Fibroblast of skin of abdomen (primary cell): ENCODE measurements at places on chromosomes 11 and 22.

- peak; percentile 92 for DNase-seq
Measured at GRCh38 chr11:86515297-86516094, 140.8 kb downstream of the CCDC81 start.

DNA sequence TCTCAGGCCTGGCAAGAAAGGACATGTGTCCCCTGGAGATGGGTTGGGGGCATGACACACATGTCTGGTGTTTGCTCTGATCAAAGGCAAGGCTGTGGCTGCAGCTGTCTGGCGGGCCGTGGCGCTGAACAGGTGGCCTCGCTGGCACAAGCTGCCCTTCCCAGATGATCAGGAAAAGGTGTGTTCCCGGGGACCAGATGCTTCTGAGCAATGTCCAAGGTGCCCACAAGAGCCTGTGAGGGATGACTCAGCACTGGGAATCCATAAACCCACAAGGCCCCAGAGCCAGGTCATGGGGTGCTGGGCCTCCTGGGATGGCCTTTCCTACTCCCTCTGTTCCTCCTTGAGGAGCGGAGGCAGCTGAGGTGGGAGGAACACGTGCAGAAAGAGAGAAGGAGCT lies 9.7 kb upstream of the LRP5 start:
- no peak for DNase-seq

DNA sequence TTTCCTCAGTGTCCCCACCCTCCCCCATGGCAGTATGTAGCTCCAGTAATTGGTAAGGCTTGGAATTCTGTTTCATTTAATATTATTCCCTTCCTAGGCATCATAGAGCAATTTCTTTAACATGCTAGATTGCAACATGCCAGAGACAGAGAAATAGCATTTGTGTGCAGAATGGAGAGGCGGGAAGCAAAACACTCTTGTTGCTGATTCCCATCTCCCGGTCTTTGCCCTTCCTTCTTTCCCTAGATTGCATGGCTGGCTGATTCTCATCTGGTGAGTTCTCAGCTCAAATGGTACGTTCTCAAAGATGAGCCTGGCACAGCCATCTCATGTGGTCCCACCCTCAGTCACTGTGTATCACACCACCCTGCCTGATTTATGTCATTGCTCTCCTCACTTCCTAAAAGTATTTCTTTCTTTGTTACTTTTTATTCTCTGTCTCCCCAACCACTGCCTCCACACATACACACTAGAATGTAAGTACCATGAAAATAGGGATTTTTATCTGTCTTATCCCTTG lies 66.9 kb downstream of the ARFGAP2 start:
- peak; percentile 1 for DNase-seq

- no peak for DNase-seq
Measured at GRCh38 chr22:50622723-50623327, 5.1 kb downstream of the ARSA start.

- DNase-seq: no peak
Measured at GRCh38 chr22:40612291-40612751, 24.2 kb downstream of the MRTFA start.

GRCh38 chr11:8015753-8016239 lies 28.7 kb downstream of the EIF3F start:
- peak; percentile 69 for DNase-seq

- DNase-seq: no peak
Measured at GRCh38 chr11:13875643-13876042, 86.9 kb upstream of the SPON1 start.

DNA sequence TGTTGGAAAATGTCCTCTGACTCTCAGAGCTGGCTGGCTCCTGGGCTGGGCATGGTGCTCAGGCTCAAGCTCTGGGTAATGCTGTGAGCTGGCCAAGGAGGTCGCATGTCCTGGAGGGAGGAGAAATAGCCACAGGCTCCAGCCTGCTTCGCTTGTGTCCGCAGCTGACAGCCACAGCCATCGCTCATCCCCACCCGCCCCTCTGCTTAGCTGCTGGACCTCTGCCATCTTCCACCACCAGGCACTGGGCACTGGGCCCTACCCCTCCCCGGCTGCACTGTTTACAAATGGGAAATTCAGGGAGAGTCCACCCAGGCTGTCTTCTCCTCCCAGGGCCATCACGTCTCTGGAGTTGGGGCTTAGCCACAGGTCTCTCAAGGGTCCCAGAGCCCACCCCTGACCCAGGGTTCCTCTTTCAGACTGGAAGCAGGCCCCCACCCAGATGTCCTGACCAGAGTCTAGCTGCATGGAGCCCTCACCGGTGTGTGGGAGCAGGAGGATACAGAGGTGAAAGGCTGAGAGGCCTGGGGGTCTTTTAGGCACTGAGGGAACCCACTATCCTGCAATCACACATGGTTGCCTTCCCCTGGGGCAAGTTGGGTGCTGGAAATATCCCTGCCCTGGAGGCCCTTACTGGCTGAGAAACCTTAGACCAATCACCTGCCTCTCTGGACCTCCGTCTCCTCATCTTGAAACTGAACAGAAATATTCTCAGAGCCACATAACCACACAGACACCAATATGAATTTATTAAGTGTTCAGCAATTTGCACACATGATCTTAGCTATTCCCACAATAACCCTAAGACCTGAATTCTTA lies 62.7 kb downstream of the CD82 start:
- DNase-seq: peak; percentile 13

GRCh38 chr22:21569459-21570170 lies 2.1 kb downstream of the UBE2L3 start:
- no peak for DNase-seq

- DNase-seq: no peak
Measured at GRCh38 chr11:123822599-123822998, 16.4 kb upstream of the OR6M1 start.

DNA sequence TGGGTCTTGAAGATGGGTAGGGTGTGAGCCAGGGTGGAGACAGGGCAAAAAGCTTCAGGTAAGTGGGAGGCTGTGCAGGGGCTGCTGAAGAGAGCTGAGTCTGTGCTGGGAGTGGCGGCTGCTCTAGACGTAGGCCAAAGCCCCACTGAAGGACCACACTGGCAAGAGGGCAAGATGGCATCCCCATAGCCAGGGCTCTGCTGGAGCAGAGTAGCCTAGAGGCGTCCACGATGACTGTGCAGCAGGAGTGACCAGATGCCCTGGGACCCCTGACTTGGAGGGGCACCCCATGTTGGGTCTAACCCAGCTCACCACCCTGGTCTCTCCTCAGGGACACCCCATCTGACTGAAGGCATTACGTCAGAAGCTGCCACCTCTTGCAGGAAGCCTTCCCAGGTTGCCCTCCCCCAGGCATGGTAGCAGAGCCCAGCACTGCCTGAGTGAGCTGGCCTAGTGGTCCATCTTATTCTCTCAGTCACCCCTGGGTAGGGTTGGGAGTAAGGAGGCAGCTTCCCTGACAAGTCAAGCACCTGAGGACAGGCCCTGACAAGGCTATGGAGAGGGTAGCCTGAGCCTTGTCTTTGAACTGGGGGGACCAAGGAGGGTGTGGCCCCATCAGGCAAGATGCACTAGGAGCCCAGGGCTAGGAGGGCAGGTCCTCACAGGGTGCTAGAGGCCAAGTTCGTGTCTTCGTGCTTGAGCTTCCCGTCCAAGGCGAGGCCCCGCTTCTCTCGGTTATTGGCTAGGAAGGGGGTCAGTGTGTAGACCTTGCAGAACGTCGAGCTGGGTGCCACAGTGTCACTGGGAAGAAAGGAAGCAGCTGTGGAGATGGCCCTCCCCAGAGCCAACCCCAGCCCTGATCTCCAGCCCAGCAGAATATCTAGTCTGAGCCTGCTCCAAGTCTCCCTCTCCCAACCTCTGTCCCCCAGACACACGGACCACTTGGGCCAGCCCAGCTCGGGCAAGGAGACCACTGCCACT lies 33.1 kb downstream of the TPBGL start:
- no peak for DNase-seq

DNA sequence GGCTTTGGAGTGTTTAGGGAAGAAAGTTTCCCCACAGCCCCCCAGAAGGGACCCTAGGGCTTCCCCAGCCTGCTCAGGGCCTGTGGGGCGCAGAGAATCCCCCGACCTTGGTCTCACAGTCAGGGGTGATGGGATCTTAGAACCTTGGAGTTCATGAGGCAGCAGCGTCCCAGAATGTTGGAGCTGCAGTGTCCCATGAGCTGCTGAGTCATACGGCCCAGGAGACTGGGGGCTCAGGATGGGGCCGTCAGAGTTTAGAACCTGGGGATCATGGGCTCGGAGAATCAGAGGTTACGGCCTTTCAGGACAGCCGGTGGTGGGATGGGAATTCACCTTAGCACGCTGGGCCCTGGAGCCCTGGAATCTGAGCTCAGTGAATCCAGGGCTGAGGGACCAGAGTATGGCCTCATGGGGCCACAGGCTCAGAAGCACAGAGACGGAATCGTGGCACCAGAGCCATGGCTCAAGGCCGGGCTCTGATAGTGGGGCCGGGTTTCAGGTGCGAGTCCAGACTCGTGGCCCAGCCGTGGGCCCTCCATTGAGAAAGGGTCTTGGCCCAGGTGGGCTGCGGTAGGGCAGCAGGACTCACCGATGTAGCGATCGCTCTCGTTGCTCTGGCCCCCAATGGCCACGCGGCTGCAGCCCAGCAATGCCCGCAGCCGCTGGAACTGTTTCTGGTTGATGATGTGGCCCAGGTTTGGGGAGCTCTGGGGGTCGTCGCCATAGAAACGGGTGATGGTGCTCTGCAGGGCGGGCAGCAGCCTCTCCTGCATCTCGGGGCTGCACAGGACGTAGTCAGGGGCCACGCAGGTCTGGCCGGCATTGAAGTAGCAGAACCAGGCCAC lies 9.5 kb downstream of the ALDH3B2 start:
- no peak for DNase-seq

GRCh38 chr11:61505640-61506155 lies 2.9 kb upstream of the LRRC10B start:
- no peak for DNase-seq
